ENCODE measurements at places on chromosomes 2 and 18.

- DNase-seq, result no peak
These were observed 2.8 kb downstream of the GCFC2 start for GRCh38 chr2:75707901-75708300.

DNA sequence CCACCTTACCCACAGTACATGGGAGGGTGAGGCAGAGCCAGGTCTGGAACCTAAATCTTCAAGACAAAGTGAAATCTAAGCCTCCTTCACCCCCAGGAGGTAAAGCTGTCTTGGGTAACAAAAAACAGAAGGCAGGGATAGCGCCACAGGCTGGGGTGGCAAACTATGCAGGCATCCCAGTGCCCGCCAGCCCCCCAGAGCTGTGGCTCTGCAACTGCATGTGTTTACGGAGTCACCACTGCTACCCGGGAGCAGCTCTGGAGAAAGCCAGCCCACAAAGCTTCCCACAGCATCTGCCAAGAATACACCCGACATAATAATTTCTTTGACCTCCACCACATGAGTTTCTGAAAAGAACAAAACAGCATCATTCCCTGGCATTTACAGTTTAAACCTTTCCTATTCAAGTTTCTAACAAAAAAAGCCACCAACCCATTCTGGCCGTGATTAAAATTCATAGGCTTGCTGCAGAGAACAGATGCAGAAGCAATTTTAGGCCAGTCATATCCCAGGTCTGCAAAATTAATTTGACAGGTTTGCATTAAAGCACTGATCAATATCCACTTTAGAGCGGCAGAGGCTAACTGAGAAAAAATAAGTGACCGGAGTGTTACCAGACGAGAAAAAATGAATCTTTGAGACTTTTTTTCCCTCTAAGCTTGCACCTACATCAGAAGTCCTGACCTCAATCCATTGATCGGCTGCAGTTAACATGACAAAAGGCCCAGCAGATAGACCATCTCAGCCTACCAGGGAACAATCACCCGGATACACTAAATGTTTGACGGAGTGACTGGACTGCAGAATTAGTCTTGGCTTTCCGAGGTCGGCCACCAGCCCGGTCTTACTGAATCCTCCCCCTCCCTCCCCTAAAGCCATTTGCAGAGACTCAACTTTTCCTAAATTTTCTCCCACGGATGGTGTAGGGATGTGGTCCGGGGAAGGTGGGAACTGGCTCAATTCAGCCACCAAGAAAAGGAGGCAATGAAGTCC is 309.6 kb upstream of the SKOR2 start:
- no peak for DNase-seq

GRCh38 chr18:80205294-80205693 is 42.0 kb downstream of the PARD6G start:
- DNase-seq, result peak; percentile 14

DNA sequence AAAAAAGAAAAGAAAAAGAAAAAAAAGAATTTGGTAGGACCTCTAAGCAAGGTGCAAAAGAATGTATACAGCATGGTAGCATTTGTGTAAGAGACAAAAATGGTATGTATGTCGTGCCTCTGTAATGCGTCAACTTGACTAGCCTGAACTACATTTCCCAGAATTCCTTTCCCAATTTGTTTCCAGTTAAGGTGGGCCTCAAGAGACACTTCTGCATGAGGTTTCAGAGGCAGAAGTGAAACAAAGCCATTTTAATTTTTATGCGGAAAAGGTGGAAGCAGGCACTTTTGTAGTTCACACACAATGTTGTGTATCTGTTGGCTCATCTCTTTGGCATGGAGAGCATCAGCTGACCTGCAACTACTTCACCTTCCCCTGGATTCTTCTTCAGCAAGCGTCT is 56.5 kb upstream of the PAPOLG start:
- DNase-seq, result no peak

DNA sequence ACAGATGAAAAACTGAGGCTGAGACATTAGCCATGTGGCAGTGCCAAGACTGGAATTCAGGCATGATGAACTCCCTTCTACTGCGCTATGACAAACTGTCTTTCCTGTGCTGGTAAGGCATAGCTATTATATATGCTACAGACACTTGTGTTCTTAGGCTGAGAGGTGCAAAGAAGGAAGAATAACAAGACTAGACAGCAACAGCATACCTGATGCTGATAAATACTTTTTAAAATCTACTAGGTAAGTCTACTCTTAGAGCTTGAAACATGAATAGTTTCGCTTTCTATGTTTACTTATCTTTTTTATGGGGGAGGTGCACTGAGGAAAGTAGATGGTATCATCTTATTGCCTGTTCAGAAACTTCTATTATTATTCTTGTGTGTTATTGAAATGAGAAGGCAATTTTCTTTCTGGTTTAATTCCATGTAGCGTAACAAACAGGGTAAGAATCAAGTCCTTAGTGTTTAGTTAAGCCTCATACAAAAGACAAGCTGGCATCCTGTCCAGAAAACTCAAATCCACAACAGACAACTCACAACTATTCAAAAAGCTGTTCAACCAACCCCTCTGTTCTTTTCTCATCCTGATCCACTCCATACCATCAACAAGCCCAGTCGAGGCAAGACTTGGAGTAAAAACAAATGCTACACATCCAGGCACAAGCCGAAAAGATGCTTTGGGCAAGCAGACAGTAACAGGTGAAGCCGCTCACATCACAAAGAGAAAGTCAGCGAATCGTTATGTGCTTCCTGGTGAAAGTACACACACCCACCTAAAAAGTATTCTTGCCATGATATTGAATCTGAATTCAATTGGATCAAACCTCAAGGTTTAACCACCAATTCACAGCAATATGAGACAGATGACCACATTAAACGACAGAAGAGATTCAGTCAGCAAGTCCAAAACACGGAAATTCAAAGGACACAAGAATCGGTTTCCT is 1.5 kb downstream of the TTC32 start:
- DNase-seq, result no peak

DNA sequence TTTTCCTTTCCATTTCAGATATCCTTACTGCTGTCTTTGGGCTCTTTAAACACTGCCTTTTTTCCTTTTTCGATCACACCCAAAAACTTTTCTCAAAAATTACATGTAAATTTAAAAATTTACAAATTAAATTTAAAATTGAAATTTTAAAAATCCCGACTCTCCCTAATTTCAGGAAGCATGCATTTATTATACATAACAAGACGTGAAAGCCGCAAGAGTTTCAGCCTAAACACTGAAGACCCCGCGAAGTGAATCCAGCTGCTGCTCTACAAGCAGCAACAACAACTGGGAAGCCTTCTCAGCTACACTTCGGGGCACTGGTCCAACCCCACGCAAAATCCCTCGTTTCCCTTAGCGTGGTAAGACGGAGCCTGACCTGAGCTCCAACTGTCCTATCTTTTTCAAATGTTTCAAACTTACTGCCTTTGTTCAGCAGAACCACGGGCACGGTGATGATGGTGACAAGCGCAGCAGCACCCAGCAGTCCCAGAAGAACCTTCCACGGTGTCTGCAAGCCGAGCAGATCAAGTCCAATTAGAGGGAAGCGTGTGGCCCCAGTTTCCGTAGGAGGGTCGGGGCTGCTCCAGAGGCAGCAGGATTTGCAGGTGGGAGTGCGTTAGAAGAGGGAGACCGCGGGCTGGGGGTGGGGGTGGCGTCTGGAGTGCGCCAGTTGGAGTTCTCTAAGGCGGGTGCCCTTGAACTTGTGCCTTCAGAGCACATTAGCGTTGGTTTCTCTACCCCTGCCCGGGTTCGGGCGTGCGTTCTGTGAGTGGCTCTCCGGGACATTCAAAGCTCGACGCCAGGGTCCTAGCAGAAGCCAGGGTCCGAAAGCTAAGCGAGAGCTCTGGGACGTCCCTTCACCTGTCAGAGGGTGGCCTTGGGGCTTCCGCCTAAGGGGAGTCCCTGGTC is 783 bp downstream of the DPP4 start:
- no peak for DNase-seq

DNA sequence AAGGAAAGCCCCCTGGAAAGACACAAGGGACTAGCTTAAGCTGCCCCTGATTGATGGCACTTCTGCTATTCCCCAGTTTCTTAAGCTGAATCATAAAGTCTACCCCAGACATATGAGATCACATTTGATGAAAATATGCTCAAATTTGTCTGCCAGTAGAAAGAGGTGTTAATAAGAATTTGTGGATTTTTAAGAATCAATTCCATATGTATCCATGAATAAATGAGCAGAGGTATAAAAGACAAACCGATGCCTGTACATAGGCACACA is 119.9 kb downstream of the CCBE1 start:
- DNase-seq, result no peak

DNA sequence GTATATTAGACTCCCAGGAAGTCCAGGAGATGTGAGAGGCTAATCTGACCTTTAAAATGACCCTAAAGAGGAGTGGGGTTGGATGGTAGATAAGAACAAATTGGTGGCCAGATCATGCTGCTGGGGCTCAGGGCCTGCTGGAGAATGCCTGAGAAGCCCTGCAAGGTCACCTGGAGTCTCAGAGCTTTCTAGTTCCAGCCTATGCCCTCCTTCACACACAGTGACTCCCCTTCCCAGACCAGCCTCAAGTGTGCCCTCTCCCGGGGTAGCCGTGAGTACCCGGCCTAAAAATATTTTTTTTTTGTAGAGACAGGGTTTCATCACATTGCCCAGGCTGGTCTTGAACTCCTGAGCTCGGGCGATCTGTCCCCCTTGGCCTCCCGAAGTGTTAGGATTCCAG is 44.2 kb upstream of the FZD5 start:
- DNase-seq, result no peak

DNA sequence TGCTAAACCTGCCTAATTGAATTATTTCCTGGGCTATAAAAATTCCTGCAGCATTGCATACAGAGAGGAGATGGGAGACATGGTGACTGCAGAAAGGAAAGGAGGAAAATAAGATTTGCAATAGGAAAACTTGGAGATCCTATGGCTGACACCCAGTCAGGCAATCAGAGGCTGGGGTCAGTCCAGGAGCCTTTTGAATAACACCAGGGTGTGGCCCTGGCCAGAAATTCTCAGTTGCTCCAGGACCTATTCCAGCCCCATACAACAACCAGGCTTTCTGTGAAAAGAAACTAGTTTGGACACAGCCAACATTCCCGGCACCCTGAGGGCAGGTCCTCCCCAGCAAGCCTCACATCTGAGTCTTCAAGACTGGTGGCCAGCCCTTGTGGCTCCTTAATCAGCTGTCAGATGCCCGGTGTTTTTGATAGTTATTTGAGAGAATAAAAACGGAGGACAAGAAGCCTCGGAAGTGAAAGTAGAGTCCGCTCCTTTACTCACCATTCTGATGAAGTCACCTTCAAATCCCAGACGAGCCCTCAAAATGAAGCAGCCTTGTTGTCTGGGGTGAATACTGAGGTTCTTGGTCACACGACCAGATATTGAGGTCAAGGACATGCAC is 31.1 kb upstream of the GMCL1 start:
- DNase-seq, result no peak

DNA sequence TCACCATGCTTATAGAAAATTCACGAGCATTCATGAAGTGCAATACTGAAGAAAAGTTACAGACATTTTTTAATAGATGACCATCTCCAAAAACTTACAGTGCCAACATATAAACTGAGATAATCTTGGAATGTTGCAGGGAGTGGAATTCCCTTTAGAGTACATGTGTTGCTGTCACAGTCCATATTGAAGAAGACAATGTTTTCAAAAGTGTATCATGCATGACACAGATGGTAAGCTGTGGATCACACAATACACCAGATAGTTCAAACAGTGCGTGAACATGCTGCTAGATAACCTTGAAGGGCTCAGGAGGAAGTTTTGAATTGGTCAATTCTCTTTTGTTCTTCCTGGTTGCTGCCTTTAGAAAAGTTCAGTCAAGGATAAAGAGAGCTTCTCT is 1644.3 kb upstream of the NXPH2 start:
- DNase-seq, result no peak

DNA sequence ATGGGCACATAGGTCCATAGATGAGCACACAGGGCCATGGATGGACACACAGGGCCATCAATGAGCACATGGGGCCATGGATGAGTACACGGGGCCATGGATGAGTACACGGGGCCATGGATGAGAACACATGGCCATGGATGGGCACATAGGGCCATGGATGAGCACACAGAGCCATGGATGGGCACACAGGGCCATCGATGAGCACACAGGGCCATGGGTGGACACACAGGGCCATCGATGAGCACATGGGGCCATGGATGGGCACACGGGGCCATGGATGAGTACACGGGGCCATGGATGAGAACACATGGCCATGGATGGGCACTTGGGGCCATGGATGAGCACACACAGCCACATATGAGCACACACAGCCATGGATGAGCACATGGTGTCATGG is 192.6 kb upstream of the HDAC4 start:
- DNase-seq, result no peak

- DNase-seq, result peak; percentile 58
These were observed 672.8 kb upstream of the ID2 start for GRCh38 chr2:8009010-8009597.

DNA sequence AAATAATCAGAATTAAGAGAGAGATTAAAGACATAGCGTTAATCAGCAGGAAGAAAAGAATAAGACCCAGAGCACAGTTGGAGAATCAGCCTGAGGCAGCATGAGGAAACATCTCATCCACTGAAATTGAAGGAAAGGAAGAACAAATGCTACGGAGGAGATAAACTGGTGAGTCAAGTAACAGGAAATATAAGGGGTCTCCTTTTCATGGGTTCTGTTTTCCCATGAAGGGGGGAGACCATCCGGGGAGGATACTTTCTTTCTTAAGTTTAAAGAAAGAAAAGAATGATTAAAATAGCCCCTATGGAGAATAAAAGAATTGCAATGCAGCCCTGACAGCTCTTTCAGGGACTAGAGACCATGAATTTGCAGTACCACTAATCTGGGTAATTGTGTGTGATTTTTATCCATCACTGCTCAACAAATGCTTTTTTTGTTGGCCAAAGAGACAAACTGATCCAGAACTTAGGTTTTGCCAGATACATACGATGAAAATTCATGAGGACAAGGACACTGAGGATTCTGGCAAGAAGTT is 17.7 kb downstream of the ROCK2 start:
- no peak for DNase-seq

GRCh38 chr2:54946220-54946805 is 103.9 kb downstream of the RTN4 start:
- DNase-seq, result no peak

DNA sequence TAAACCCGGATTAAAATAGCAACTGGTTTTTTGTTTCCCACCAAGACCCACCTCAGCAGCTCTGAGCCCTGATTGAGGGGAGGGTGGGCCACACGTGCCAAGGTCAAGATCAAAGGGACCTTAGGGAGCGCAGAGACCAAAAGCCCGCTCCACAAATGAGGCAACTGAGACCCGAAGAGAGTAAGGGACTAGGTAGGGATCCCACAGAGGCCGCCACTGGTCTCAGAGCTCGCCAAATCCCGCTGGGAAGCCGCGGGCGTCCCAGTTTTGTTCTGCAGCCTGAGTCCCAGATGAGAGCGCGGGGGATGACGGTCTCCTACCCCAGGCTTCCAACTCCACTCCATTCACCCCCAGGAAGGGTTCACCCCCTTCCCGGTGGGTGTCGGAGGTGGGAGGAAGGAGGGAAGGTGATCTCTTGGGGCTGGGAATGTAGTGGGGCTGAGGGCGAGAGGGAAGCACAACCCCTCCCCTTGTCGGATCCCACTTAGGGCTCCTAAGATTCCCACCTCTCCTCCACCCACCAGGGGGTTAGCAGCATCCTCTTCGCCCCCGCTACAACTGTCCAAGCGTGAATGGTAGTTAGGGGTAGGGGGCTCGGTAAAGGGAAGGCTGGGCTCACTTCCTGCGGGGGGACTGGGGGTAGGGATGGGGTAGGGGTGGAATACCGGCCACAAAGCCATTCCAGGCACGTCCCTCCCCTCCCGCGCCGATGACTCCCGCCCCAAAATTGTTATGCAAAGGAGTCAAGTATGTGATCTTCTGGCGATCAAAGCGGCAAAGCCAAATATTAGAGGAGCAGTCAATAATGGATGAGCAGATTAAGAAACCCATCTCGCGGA is 7.3 kb upstream of the EN1 start:
- no peak for DNase-seq

Data from vagina (tissue), 2 donors.